HFFc6 (cell line): ENCODE measurements at places on chromosomes 16 and 17.

GRCh38 chr17:56108811-56109284 lies 44.4 kb upstream of the ANKFN1 start:
- no peak for DNase-seq

DNA sequence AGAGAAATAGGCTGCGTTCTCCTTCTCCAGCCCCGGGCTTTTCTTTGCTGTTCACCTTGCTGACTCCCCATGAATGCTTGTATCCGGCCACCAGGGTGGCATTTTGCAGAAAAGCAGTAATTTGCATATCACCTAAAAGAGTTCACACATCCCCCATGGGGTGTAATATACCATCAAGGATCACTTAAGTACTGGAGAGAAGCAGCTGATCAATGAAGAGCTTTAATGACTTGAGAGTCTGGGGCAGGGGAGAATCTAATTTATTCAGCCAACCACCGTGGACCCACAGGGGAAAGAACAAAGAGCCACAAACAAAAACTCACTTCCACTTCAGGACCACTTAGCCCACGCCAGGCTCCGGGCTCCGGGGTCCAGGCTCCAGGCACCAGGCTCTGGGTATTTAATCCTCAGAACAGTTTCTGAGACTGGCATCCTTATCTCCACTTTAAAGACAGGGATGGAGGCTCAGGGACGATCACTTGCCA lies 33.9 kb upstream of the SEC14L1 start:
- DNase-seq: no peak

GRCh38 chr17:73952480-73953205 lies 250.8 kb upstream of the RPL38 start:
- no peak for DNase-seq

DNA sequence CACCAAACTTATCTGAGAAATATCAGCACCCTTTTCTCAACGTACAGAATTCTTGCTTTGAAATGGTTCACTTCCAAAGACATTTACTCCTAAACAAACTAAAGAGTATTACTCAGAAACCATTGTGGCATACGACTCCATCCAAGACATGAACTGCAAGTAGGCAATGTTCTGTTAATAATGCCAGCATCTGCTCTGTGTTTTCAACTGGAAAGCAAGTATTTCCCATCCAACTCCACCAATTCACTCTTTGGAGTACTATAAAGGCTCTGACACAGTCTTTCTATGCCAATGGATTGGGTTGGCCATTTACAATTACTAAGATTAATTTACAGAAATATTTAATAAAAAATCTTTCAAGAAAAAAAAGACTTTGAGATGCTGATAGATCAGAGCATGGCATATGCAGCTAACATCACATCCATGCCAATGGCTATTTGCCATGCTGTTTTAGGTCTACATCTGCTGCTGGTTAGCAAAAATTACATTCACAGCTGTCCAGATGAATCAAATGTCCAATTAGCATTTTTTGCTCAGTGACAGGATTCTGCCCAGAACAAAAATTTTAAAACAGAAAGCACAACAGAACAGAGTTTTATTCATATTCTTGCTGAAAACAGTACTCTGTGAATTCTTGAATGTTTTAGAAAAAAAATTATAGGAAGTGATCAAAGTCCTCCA lies 65.9 kb upstream of the HLF start:
- DNase-seq: no peak

DNA sequence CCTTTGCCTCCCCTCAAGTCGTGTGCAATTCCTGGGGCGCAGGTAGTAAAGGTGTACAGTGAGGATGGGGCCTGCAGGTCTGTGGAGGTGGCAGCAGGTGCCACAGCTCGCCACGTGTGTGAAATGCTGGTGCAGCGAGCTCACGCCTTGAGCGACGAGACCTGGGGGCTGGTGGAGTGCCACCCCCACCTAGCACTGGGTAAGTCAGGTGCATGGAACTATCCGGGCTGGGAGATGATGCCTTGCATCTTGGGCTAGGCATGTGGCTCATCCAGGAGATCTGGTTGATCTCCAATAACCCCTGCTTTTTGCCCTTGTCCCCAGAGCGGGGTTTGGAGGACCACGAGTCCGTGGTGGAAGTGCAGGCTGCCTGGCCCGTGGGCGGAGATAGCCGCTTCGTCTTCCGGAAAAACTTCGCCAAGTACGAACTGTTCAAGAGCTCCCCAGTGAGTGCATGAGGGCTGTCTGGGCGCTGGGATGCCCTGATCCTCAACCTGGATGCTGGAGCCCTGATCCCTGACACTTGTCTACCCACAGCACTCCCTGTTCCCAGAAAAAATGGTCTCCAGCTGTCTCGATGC lies 5.2 kb downstream of the GRB7 start:
- no peak for DNase-seq

DNA sequence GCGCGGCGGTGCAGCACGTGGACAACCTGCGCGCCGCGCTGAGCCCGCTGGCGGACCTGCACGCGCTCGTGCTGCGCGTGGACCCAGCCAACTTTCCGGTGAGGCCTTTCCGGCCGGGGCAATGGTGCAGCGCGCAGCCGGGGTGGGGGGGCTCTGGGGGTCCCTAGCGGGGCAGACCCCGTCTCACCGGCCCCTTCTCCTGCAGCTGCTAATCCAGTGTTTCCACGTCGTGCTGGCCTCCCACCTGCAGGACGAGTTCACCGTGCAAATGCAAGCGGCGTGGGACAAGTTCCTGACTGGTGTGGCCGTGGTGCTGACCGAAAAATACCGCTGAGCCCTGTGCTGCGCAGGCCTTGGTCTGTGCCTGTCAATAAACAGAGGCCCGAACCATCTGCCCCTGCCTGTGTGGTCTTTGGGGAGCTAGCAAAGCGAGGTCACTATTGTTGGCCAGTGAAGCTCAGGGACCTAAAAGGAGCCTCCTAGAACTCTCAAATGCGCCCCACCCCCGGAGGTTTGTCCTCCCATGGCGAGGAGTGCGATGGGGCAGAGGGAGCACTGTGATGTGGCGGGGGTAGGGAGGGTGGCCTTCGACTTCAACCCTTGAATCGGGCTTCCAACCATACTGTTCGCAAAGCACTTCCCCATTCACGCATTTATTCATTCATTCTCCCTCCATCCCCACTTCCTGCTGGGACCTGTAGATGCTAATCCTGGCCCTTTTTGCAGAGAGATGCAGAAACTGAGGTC lies 770 bp downstream of the HBM start:
- no peak for DNase-seq

DNA sequence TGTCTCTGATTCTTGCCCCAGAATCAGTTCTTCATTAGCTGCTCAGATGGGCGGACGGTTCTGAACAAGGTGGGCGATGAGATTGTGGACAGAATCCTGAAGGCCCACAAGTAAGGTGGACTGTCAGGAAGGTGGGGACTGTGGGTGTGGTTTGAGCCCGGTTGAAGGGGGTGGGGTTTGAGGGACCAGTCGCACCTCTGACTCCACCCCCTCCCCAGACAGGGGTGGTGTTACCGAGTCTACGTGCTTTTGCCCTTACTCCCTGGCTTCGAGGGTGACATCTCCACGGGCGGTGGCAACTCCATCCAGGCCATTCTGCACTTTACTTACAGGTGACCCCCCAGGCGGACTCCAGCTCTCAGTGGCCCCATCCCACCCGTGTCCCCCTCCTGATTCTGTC lies 11.3 kb downstream of the PLD2 start:
- no peak for DNase-seq

- no peak for DNase-seq
Measured at GRCh38 chr16:1830213-1830612, 3.2 kb downstream of the FAHD1 start.

- peak; percentile 76 for DNase-seq
Measured at GRCh38 chr17:43389046-43389947, 9.5 kb upstream of the ARL4D start.

- DNase-seq: no peak
Measured at GRCh38 chr16:78641433-78641832, 542.0 kb downstream of the WWOX start.

DNA sequence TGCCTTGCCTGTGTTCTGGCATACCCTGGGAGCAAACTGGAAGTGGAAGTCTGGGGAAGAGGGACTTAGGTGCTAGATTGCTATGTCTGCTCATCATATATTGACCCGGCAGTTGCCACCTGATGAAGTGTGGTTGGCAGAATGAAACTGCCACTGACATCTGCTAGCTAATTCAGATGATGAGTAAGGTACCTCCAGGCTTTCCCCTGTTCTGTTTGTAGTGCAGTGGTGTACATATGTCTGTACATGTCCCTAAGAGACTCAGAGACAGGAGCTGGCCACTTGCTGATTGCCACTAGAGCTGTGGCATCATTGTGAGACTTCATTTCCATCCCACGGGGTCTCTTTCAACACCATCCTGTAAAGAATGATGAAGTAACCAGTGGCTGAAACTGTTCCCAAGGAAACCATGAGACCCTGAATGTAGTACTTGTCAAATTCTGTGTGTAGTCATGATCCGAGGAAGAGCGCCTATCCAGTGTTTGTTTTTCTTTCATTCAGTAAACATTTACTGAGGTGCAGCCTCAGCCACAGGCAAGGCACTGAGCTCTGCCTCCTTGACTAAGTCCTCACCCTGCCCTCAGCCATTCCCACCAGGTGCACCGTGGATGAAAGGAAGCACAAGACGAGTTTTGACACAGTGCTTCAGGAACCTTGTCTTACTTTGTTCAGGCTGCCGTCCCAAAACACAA lies 13.2 kb downstream of the CLUAP1 start:
- no peak for DNase-seq

DNA sequence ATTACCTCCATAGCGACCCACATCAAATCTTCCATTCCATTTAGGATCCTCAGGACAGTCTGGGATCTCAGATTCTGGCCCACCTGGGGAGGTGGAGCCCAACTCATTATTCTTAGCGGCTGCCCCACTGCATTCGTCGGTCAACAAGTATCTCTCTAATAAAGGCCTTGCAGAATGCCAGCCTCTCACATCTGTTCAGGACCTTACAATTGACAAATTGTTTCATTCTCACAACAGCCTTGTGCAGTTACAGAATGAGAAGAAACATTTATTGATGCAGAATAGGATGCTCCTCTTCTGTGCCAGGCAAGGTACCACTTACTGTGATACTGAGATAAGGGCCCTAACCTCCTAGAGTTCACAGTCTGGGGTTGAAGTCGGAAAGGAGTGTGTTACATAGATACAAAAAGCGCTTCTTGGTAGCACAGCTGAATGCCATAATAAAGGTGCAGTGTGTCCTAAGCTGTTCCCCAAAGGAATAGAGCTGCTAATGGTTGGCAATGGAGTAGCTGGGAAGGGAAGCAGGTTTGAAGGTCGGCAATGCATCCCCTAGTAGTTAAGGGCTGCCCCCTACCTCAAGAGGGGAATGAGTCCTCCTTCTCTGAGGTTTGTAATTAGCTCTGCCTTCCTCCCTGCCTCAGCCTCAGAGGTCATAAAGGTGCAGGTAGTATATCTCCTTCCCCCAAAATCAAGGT lies 2.3 kb upstream of the MPP2 start:
- no peak for DNase-seq

- no peak for DNase-seq
Measured at GRCh38 chr16:9094011-9094846, 2.8 kb downstream of the HAPSTR1 start.

DNA sequence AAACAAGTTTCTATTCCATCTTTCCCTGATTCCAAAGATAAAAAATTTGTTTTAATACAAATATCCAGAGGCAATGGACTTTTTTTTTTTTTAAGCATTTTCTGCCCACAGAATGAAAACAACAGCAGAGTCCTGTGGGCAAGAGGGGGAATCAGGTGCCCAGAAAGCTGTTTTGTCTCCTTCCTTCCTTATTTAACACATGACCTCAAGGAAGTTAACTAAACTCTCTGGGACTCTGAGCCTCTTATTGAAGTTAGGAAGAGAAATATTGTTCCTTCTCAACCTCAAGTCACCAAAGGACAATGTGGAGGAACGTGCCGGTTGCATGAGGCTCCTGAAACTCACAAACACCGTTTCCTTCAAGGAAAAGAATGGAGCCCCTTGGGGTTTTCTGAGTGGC lies 34.9 kb downstream of the LITAF start:
- DNase-seq: no peak

DNA sequence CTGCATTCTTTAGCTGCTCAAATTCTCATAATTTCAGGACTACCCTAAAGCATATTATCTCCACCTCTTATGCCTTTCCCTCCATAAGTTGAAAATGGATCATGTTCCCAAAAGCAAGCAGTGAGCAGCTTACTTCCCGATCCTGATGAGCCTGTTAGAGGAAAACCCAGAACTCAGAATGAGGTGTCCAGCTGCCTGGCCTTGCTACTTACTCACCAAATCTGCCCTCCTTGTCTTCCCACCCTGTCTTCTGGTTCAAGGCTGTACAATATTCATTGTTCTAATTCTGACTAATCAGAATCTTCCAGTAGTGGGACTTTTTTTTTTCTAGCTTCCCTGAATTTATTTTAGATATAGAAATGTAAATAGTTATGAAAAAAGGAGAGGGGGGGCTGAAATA lies 10.8 kb downstream of the LYRM1 start:
- peak; percentile 43 for DNase-seq

- no peak for DNase-seq
Measured at GRCh38 chr17:67652433-67652832, 65.3 kb upstream of the NOL11 start.

- no peak for DNase-seq
Measured at GRCh38 chr16:78727536-78727935, 628.1 kb downstream of the WWOX start.

- no peak for DNase-seq
Measured at GRCh38 chr17:2421315-2422147, 20.7 kb upstream of the MNT start.

DNA sequence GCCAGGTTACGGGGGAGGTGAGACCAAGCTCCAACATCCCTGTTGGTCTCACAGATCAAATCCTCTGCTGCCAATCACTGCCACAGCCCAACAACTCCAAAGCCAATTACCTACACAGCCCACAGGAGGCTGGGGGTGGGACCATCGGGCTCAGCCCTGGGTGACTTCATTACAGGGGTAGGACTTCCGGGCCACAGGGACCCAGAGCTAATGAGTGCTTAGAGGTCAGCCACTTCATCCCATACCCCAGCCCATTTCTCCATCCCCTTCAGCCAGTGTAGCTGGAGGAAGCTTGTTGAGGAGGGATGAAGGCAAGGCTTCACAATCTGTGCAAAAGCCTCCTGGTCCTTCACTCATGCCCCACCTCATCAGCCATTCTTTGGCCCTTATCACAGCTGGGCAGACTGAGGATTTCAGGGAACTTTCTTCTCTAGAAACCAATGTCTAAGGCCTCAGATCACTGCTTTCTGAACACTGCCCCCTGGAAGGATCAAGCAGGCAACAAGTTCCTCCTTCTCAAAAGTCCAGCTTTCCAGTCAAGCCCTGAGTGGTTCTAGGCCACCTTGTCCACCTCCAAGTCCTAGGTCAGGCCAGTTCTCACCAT lies 5.8 kb downstream of the FOXN1 start:
- no peak for DNase-seq

- DNase-seq: no peak
Measured at GRCh38 chr16:56190677-56191155, 573 bp upstream of the GNAO1 start.
